ENCODE measurements at places on chromosomes 13 and 19.

GRCh38 chr13:59201841-59202240 is 961.9 kb downstream of the DIAPH3 start:
- no peak for DNase-seq

DNA sequence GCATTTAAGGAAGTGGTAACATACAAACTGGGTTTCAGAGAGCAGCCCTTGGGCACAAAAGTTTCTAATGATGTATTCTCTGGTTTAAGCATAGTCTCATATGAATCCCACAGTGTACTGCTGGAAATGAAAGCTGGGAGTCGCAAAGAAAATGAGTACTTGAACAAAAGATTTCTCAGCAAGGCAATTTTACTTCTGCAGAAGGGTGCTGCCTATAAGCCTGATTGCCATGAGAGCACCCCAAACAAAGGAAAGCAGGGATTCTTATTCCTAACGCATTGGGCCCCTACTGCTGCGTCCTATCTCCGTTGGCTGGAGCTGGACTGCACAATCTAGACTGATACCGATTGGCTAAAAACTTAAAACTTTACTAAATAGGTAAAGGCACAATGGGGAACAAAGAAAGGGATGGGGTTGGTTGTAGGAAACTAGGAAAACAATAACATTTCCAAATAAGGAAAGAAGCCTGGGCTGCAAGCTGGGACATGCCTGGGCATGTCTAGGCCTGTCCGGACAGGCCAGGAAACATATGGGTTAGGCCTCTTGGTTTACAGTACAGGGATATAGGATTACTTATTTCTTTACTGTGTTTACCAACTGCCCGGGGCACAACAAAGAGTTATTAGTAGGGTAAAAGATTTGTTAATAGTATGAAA is 27.4 kb upstream of the VN1R4 start:
- DNase-seq = no peak

DNA sequence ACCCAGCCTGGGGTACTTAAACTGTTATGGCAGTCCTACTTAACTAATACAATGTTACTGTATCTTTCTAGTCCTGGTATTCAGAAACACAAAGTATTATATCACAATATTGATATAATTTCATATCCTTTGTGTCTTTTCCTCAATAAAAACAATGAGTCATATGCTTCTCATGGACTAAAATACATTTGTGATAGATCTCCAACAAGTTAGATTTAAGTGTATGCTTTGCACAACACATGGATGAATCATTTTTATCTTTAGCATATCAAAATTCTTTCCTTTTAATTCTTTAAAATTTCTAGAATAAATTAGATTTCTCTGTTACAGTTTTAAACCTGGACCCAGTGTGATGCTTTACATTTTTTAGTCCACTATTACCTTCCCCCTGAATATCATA is 1357.8 kb upstream of the ATXN8OS start:
- no peak for DNase-seq

DNA sequence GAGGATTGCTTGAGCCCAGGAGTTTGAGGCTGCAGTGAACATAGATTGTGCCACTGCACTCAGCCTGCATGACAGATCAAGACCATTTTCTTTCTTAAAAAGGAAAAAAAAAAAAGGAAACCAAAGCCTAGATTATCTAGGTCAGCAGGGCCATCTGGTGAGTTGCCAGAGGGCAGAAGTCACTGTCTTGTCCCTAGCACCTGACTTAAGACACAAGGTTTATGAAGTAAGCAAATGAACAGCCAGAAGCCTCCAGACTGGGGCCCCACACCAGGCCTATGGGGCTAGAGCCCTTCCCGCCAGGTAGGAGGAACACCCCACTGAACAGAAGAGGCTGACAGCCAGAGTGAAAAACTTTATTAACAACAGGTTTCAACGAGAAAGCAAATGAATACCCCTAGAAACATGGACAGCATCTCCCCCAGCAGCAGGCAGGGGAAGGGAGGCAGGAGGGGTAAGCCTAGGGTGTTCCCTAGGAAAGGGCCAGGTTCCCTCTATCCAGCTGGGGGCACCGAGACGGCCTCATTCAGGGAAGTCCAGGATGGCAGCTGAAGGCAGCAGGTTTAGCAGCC is 1.2 kb downstream of the WDR83 start:
- no peak for DNase-seq

GRCh38 chr19:6856749-6857372 is 30.5 kb upstream of the ADGRE1 start:
- DNase-seq = no peak

DNA sequence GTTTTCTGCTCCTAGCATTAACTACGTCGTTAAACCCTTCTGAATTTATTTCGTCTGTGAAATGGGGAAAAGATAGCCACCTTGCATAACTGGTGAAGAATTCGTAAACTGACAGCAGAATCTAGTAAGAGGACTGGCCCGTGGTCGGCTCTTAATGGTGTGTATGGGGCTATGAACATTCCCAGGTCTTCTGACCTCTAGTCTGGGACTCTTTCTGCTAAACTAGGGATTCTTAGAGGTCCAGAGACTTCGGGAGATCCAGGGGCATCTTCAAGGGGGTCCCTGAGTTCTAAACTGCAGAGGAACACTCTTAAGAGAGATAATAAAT is 231.1 kb upstream of the SERP2 start:
- DNase-seq = no peak

DNA sequence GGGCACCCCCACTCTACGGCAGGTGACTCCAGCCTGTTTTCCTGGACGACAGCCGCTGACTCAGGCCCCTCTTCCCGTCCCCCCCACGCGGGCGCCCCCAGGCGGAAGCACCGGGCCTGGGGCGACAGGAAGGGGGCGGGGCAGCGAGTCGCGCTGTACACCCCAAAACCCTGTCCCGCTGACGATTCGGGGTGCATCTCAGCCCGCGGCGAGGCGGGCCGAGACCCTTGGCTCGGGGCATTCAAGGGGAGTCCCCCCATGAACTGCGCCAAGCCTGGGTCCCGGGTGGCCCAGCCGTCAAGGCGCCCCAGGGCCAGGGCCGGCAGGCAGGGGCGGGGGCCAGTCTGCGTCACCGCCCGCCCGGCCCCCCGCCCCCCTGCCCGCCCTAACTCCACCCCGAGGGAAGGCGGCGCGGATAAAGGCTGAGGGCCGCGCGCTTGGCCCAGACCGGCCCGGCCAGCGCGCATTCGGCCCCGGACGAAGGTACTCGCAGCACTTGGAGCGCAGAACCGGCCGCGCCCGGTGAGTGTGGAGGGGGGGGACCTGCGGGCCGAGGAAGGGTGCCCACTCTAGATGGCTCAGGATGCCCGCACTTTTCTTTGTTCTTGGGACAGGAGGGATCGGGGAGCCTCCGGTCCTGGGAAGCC is at the start of gene MIDN:
MIDN (plus strand) TSS at position 445 of the 647 bp plus-strand sequence. CDS start 1,714 bp downstream, outside the sequence.
- DNase-seq = peak; percentile 88

DNA sequence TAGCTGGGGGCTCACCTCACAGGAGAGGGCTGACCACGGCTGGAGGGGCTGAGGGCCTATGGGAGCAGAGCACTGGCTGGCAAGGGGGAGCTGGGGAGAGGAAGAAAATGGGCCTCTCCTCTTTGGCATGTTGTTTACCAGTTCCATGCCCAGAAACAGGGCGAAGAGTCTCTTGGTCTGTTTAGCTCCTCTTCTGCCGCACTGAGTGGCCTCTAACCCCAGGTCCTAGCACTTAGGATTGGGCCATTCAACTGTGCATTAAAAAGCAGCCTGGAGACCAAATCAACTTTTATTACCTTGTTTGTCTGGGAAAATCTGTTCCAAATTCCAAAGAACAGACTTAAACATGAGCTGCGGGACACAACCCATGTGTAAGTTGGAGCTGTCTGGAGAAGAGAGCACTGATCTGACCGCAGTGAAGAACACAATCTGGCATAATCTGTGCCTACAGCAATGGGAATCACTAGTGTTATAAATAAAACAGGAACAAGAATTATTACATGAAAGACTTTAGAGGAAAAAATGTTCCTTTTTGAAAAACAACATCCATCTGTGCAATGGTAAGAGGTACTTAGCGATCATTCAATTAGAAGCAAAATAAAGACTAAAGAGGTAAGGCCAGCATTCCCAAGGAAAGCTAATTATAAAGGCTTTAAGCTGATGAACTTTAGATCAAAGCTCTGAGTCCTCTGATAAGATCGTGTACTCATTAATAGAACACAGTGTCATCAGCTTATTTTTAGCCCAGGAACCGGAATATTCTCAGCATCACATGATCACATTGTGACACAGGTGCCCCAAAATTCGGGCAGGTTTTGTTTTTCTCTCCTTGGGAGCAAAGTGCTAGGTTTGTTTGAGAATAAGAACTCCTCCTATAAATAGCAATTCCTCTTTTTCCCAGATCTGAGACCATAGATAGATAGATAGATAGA is 243.2 kb downstream of the COL4A1 start:
- DNase-seq = no peak

- DNase-seq = no peak
Measured at GRCh38 chr19:48777720-48778119, 22.4 kb downstream of the FGF21 start.

DNA sequence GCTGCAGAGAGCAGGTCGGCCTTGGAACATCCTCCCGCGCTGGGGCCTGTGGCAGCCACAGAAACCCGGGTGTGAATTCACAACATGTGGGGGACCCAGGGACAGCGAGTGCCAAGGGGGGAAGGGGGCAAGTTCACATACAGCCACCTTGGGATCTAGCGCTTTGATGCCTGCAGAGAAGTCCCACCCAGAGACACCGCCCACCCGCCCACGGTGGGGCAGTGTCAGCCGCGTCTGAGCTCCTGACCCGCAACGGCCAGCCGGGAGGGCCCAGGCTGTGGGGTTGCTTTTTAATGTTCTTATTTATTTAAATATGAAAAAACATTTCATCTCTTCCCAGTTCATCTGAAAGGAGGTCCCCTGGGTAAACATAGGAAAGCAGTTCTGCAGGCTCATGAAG is 12.9 kb downstream of the MYDGF start:
- DNase-seq = no peak

GRCh38 chr19:3849092-3849491 is 19.7 kb downstream of the ZFR2 start:
- no peak for DNase-seq
